ENCODE measurements at places on chromosomes 7 and 10. TPM values are rescaled to one million over a fixed set of nuclear protein-coding genes. Genes with fewer than 3 reads are reported as not detected.

RNF148 gene
- total RNA-seq, result not detected

DNAH11 gene
- total RNA-seq, result 0.25 TPM

GRCh38 chr7:129202058-129202777, 13.8 kb downstream of the SMO start:
- no peak for DNase-seq

OR2A25 gene
- total RNA-seq, result not detected

GRCh38 chr10:130454543-130455000, 318.4 kb downstream of the GLRX3 start:
- no peak for DNase-seq

STEAP1B gene
- not detected for total RNA-seq

SORCS1 gene
- total RNA-seq, result not detected

GRCh38 chr7:47893238-47893637, 55.0 kb downstream of the PKD1L1 start:
- no peak for DNase-seq

HMX3 gene
- total RNA-seq, result not detected

GRCh38 chr7:42946627-42946950, 14.4 kb downstream of the MRPL32 start:
- DNase-seq, result no peak

GRCh38 chr7:156950381-156950858, 908 bp downstream of the NOM1 start:
- no peak for DNase-seq

DNA sequence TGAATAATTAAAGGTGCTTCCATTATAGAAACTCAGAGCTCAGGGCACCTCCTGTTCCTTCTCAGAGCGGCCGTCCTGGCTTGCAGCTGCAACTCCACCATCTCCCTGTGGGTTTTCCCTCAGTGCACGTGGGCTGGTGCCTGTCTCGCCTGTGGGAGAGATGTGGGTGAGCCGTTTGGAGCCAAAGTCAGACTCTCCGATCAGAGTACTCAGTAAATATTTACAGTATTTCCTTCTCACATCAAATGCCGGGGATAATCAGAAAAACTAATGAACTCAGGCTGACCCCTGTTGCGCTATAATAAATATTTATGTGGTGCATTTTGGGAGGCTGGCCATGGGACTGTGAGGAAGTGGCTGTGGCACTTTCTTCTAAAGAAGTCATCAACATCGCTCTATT, 155.8 kb upstream of the HABP2 start:
- DNase-seq, result no peak

PRR15 gene
- total RNA-seq, result not detected

GNGT1 gene
- total RNA-seq, result not detected

DNA sequence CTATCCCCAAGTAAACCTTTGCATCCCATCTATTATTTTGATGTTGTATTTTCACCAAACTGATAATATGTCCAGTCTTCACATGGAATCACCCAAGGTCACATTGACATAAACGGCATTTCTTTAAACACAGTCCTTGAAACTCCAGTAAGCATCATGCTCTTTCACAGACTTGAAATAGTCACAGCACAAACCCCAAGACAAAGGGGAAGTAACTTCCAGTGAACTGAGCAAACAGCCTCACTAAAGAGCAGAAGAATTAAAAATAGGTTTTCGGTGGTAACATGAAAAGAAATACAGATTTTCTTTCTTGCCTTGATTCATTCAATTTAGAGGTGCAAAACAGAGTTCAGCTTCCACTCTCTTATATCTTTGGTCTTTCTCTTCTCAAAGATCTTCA, 253.7 kb downstream of the SFMBT2 start:
- no peak for DNase-seq

- no peak for DNase-seq
Observed at GRCh38 chr7:4179688-4180380, 502.3 kb upstream of the FOXK1 start.

- DNase-seq, result no peak
Observed at GRCh38 chr10:82383350-82383749, 508.4 kb downstream of the NRG3 start.

DNA sequence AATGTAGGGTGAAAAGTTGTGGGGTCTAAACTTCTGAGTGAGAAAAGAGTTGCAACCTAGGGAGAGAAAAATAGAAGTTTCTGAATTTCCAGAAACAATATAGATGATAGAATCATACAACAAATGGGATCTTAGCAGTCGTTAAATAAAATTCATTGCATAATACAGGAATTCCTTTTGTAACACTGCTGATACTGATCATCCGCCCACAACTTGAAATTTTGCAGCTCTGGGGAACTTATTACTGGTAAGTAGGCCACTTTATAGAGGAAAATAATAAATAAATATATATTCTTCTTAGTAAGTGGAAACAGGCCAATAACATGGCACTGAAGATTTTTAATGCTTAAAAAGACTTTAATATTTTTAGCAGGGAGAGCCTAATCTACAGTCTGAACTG, 81.9 kb upstream of the SMIM30 start:
- DNase-seq, result no peak

GRCh38 chr10:94210440-94211168, 152.1 kb downstream of the NOC3L start:
- DNase-seq, result no peak

- DNase-seq, result no peak
Observed at GRCh38 chr10:71774916-71775702, 1.8 kb upstream of the VSIR start.

DNA sequence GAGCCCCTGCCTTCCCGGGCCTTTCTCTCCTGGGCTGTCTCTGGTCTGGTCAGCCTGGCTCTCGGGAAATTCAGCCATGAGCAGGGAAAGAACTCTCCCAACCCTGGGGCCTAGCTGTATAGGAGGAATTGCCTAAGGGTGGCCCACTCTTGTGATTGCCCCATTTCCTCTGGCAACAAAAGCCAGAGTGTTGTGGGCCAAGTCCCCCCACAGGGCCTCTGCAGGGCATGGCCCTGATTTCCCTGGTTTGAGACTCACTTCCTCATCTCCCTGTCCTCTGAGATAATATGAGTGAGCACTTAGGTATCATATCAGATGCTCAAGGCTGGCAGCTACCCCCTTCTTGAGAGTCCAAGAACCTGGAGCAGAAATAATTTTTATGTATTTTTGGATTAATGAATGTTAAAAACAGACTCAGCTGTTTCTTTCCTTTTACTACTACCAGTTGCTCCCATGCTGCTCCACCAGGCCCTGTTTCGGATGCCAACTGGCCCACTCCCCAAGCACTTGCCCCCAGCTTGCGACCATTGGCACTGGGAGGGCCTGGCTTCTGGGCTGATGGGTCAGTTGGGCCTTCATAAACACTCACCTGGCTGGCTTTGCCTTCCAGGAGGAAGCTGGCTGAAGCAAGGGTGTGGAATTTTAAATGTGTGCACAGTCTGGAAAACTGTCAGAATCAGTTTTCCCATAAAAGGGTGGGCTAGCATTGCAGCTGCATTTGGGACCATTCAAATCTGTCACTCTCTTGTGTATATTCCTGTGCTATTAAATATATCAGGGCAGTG, 11.4 kb downstream of the IRF5 start:
- no peak for DNase-seq

GRCh38 chr7:105319578-105319977, 69.1 kb downstream of the SRPK2 start:
- no peak for DNase-seq

- DNase-seq, result no peak
Observed at GRCh38 chr10:115827231-115828009, 445.6 kb downstream of the GFRA1 start.

TFR2 gene
- total RNA-seq, result 11.0 TPM

DNA sequence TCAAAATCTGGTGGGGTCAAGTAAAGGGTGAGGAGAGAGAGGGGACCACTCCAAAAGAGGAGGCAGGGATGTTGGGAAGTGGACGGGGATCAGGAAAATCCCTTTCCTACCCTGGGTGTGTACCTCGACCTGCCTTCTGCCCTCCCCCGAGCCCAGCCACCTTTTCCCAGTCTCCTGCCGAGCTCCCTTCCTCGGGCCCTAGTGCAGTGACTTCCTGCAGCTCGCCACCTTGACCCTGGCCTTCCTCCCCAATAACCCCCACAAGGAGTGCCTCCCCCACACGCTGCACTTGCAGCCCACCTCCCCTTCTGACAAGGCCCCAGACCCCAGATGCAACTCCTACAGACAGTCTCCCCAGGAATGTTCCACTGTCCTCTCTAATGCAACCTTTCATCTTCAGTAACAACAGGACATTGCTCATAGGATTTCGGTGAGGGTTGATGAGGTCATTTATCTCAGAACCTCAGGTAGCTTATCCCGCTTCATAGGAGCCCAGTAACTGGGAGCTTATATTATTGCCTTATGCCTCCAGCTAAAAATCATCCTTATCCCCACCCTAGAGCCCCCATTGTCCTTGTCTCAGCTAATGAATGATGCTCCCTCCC, 90.1 kb downstream of the MKI67 start:
- DNase-seq, result no peak

- DNase-seq, result no peak
Observed at GRCh38 chr7:158127241-158127640, 460.4 kb downstream of the PTPRN2 start.

GRCh38 chr10:971150-971542, 17.1 kb upstream of the GTPBP4 start:
- DNase-seq, result no peak

C7orf33 gene
- total RNA-seq, result not detected

EVX1 gene
- not detected for total RNA-seq

DNA sequence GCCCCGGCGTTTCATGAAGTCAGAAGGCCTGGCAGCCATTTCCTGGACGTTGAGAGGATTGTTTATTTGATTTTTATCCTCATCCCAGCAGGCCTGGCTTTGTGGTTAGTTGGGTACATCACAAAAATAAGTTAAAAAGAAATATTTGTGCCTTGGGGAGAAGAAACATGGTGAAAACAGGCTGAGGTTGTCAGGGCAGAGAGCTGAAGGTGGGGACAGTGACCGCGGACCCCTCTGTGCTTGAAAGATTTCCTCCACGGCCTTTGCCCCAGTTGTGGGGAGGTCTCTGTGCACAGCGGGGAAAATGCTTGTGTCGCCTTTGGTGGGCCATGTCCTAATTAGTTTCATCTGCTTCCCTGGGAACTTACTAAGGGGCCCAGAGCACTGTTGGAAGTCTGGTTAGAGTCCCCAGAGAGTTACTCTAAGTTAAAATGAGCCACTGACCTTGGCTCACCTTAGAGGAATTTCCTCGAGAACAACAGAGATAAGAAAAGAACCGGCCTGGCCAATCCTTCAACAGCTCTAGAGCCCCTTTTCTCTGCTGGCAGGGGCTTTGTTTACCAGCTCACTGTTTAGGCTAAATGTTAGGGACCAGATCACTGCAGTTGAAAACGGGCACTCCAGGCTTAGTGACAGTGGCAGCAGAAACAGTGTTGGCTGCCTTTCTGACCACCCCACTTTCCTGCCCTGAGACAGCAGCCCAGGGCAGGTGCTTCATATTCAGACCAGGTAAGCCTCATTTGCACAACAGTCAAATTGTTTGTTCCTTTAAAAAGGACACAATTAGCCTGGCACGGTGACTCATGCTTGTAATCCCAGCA, 37.9 kb downstream of the CRCP start:
- no peak for DNase-seq

DNA sequence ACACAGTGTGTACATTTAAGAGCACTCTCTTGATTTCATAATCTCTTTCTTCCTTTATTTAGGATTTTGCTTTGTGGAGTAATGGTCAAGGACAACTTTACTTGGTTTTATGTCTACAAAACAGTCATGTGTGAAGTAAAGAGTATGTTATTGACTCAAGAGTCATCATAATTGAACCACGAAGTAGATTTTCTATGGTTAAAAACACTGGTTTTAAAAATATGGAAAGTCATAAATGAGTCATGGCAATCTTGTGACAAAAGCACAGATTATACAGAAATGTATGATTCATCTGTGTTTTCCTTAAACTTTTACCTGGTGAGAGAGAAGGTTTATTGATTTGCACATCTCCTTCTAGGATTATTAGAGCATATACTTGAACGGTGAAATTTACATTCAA, 969.7 kb downstream of the GATA3 start:
- DNase-seq, result no peak

OR2A1 gene
- not detected for total RNA-seq

TMEM176B gene
- total RNA-seq, result 0.82 TPM

DNA sequence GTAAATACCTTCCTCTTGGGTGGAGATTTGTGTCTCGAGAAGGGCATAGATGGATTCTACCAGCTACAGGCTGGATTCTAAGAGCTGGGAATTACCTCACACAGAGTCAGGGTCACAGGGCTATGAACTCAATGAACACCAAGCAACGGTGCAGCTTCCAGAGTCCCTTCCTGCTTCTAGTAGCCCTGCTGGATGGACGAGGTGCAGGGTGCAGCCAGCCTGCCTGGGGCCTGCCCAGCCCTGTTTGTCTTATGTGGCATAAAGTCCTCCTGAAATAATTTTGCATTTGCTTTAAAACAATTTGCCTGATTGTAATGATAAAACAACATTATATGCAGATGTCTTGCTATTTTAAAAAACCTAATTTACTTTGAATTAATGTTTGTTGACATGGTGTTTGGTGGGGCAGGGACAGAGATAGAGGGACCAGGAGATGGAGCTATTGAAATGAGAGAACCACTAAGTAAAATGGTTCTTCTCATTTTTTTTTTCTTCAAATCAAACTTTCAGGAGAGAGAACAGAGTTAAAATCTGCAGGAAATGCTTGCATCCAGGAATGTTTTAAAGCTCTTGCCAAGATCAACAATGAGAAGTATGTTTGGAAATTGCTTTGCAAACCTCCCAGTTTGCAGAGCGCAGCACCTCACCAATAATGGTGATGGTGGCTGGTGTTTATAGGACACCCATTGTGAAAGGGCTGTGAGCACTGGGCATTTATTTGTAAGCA, 305.4 kb upstream of the PODXL start:
- no peak for DNase-seq

- DNase-seq, result no peak
Observed at GRCh38 chr10:28839600-28840007, 162.3 kb downstream of the BAMBI start.

- DNase-seq, result no peak
Observed at GRCh38 chr7:134943785-134944400, 42.4 kb upstream of the AGBL3 start.

DNA sequence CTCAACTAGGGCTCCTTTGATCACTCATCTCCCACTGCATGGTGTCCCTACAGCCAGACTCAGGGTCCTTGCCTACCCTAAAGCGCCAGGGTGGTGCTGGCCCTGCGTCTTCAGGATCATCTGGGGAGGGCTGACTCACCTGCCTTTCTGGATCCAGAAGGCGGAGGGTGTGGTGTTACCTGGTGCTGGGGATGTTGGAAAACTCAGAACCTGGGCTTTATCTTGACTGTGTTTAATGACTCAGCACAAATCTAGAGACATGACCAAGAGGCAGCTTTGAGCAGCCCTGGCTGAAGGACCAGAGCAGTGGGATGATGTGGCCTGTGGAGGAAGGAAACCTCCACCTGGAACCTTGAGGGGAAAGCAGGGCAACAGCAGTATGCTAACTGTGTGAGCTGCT, 96.5 kb downstream of the GRK5 start:
- DNase-seq, result no peak

MSMB gene
- not detected for total RNA-seq

GRCh38 chr10:110574420-110574819, 6.9 kb downstream of the SMC3 start:
- DNase-seq, result no peak

Data from activated naive CD8-positive, alpha-beta T cell treated with anti-CD3 and anti-CD28 coated beads, Interleukin-2, amount 10 ng/mL, durations not matched to agents 7 days and 5 days (primary cell).